ENCODE measurements at places on chromosomes 2 and 18. TPM values are rescaled to one million over a fixed set of nuclear protein-coding genes. Genes with fewer than 3 reads are reported as not detected.

TPGS2 gene
- 125 TPM for total RNA-seq

DNA sequence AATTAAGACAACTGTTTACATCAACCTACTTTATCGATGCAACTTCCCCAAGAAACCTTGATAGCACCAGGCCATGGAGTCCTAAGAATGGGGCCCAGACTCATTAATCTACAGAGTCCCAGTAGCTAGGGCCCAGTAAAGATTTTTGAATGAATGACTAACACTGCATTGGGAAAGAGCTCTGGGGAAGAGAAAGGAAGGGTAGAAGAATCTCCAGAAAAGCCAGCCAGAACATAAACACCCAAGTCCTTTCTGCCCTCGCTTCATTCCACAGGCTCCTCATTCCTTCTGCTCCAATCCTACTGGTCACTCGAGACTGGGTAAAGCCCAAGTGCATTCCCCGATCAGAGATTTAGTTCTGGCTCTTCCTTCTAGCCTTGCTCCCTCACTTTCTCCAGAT is 44.3 kb downstream of the CYRIA start:
- no peak for DNase-seq

DNA sequence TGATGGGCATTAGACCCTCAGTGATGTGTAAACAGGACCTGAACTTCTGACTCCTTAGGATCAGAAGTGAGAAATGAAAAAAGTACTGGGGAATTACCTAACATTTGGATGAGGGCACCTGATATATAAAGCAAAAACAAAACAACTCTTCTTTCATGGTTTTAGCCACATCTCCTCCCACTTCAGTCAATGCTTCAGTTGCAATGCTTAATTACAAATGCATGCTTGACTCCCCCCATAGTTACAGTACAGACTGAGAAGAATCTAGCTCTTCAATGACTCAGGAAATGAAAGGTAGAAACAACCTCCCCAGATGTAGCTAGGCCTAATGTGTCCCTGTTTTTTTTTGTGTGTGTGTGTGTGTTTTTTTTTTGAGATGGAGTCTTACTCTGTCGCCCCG is 276.8 kb upstream of the POU3F3 start:
- no peak for DNase-seq

AMMECR1L gene
- 11.9 TPM for total RNA-seq

- no peak for DNase-seq
Measured at GRCh38 chr2:72919414-72920317, 2.3 kb downstream of the EMX1 start.

DNA sequence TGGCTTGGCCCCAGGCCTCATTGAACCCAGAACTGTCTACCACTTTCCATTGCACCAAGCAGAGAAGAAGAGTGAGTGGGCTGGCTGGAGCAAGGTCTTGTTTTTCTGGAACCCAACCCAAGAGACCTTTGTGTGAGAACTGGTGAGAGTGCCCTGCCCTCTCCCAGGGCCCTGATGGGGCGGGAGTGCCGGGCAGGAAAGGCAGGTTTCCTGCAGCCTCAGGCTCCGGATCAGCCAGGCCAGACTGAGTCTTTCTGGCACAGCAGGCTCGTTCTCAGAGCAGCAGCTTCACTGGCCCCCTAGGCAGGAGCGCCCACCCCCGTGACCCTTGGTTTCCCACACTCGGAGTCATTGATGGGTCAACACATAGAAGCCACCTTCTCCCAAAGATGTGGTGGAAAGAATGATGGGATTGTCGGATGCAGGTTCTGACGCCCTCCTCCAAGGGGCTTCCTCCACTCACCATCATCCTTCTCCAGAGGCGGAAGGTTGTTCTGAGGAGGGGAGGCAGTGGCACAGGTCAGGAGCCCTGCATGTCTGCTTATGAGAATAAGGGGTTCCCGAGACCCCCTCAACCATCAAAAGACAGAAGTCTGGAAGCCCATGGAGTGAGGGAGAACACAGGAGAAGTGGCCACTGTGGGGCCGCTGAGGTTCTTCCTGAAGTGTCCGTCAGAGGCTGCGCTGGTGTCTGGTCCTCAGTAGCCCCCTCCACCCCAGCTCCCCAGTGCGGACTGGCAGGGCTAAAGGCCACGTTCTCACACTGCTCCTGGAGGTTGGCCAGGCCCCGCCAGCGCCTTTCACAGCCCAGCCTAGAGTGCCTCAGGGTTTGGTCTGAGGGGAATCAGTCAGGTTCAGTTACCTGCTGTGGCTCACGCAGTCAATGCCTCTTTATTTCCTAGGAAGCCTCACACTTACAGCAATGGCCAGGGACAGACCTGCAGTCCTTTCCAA is 62.8 kb upstream of the LAPTM4A start:
- no peak for DNase-seq

- no peak for DNase-seq
Measured at GRCh38 chr2:99805930-99806476, 316.2 kb upstream of the REV1 start.

CNOT9 gene
- 94.2 TPM for total RNA-seq

POTEJ gene
- total RNA-seq = 0.06 TPM

DNA sequence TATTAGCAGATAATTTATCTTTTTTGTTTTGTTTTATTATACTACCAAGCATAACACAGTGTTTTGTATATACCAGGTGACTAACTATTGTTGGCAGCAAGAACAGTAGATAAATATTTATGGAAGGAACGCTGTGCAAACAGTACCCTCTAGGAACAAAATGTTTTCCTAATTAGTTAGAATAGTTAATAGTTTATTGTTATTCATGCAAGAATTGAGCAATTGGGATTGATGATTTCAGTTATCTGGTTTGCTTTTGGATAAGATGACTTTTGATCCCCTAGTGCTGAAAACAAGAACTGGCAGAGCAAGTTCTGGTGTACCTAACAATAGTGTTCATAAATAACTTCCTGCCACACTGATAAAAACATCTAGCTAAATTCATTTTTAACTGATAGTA is 323.3 kb downstream of the TGIF1 start:
- no peak for DNase-seq

ONECUT2 gene
- total RNA-seq = 1.1 TPM

GRCh38 chr18:9831723-9832199 is 54.0 kb upstream of the TXNDC2 start:
- DNase-seq = no peak

SGPP2 gene
- total RNA-seq = 0.92 TPM

DNA sequence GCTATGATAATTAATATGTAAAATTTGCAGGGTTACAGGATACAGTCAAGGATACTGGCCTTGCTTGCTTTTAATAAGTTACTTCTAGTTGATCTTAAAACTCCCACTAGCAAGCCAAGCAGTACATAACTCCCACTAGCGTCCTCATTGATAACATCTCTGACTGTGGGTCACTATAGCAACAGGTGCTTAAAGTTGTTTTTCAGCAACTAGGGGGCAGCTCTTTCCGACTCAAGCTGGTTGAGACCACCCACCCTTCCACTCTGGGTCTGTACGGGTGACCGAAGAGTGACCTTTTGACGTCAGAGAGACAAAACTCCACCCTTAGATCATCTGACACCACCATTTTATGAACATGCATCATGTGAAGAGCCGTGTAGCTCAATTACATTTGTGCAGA is 208.6 kb downstream of the MYO1B start:
- DNase-seq = no peak

- DNase-seq = no peak
Measured at GRCh38 chr18:65661391-65661790, 89.4 kb upstream of the CDH7 start.

UGT1A6 gene
- 1.1 TPM for total RNA-seq

DNA sequence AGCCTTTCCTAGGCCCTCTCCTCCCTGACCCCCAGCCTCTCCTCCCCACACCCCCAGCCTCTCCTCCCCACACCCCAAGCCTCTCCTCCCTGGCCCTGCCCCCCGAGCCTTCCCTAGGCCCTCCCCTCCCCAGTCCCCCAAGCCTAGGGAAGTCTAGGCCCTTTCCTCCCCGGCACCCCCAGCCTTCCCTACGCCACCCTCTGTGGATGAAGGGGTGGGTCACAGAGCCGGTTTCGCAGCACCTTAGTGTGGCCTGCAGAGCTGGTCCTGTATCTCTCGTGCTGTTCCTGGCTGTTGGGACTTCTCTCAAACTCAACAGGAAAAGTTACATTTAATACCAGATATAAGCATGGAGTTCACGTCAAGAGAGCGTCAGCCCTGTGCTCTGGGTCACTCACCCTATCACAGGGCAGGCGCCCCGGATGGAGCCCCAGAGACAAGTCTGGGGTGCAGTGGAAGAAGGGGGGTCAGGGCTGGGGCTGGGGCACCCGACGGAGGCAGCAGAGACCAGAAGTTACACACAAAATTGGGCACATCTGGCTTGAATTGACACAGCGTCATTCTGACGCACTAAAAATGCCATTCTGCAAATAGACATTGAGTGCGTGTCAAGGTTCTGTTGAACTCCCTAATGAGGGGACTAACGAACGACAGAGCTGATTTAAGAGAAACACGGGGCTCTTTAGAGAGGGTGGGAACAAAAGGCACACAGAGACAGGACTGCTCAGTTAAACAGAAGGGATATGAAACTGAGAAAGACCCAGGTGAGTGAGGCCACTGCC is 24.0 kb downstream of the KCNIP3 start:
- no peak for DNase-seq

DNA sequence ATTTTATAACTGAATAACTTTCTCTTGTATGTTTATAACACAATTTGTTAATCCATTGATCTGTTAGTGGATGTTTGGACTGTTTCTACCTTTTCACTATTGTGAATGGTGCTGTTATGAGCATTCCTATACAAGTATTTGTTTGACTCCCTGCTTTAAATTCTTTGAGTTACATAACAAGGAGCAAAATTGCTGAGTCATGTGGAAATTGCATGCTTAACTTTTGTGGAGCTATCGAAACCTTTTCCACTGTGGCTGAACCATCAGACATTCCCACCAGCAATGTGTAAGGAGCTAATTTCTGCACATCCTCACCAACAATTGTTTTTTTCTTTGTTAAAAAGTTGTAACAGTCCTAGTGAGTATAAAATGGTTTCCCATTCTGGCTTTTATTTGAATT is 415.5 kb downstream of the CBLN2 start:
- no peak for DNase-seq

GRCh38 chr2:240435457-240435947 is at the start of gene GPC1:
Gene GPC1 (plus strand): TSS chr2:240435663. CDS start chr2:240435919, 256 bp downstream.
- DNase-seq = peak; percentile 87

UXS1 gene
- total RNA-seq = 57.3 TPM

DNA sequence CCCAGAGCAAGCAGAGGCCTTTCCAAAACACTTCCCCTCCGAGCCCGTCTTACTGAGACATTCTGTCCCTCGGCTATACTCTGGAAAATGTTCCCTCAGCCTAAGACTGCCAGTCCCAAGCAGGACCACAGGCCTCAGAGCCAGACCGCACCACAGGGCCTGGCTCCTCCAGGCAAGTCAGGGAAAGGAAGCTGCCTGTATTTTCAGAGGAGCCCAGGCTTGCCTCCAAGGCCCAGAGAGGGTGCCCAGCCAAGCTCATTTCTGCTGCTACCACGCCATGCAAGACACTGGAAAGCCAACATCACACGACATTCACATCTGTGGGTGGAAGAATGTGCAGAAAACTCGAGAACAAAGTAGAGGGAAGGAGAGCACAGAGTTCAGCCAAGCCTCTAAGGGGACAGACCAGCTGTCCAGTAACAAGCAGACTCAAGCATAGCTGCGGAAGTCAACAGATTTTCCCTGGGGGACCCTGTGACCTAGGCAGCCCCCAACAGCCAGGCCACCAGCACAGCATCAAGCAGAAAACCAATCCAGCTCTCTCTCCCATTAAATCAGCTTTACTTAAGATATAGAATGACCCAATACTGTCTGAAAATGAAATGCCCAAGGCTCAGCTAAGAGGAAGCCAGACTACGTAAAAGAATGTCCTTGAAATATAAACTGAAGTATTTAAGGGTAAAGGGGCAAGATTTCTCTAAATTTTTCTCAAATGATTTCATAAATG is 123.9 kb downstream of the ZFP36L2 start:
- DNase-seq = no peak

- peak; percentile 1 for DNase-seq
Measured at GRCh38 chr2:66960161-66960560, 437.0 kb upstream of the ETAA1 start.

POMC gene
- 0.34 TPM for total RNA-seq

Measured in Daoy (cell line).